ENCODE measurements at places on chromosomes 1 and 21. TPM values are rescaled to one million over a fixed set of nuclear protein-coding genes. Genes with fewer than 3 reads are reported as not detected.
A peak's percentile ranks its signal among the peaks of the same experiment; 100 is the strongest.

The LINGO4 gene
- 0.81 TPM for total RNA-seq

DNA sequence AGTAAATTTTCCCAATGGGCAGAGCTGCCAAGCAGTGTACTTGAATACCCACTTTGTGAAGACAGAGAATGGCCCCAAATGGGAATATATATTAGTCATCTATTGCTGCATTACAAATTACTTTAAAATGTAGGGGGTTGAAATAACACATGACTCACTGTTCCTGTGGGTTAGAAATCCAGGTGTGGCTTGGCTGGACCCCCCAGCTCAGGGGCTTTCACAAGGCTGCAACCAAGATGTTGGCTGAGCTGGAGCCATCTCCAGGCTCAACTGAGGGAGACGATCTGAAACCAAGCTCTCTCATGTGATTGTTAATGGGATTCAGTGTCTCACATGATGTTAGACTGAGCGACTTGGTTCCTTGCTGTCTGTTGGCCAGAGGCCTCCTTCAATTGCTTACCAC, 33.4 kb upstream of the ARHGAP29 start:
- ATAC-seq: no peak

DNA sequence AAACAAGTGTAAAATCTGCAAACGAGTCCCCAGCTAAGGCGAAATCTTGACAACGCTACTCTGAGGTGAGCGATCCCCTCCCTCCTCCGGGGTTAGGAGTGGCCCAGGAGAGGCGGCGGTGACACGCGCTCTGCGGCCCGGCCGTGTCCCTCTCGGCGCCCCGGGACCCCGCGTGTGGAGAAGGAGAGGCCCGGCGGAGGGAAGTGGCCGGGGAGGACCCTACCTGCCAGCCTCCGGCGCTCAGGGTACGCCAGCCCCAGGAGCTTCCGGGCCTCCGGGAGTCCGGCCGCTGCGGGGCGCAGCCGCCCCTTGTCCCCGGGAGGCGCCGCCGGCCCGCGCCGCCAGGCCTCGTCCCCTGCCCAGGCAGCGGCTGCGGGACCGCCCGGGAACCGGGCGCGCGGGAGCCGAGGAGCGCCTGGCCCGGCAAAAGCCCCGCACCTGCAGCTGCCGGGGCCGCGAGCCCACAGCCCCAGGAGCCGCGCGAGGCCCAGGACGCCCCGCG, 543 bp downstream of the ABCB10 start:
- peak; percentile 8 for ATAC-seq

- ATAC-seq: no peak
Observed at GRCh38 chr1:32144033-32144432, 35.4 kb upstream of the TXLNA start.

DNA sequence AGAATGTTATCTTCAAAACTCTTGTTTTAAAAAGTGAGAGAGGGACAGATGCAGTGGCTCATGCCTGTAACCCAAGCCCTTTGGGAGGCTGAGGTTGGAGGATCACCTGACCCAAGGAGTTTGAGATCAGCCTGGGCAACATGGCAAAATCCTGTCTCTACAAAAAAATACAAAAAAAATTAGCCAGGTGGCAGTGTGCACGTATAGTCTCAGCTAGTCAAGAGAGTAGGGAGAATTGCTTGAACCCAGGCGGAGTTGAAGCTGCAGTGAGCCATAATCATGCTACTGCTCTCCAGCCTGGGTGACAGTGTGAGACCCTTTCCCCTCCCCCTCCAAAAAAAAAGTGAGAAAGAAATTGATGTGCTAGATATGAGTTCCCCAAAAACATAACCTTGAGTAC, 131.0 kb downstream of the KCNT2 start:
- ATAC-seq: no peak

- peak; percentile 94 for ATAC-seq
Observed at GRCh38 chr1:100622037-100622436, 84.1 kb downstream of the GPR88 start.

DNA sequence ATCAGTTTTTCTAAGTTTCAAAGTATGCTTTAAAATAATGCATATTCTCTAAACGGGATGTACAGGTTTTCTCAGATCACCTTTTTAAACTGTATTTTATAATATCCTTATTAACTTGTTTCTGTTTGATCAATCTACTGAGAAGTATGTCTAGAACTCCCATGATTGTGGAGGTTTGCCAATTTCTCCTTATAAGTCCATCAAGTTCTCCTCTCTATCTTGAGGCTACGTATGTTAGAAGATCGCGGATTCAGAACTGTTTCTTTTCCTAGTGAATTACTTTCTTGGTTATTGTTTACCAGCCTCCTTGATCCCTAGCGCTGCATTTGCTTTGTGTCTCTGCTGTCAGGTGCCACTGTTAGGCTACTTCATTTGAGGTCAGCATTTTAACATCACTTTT, 89.2 kb downstream of the NPHP4 start:
- ATAC-seq: no peak

DNA sequence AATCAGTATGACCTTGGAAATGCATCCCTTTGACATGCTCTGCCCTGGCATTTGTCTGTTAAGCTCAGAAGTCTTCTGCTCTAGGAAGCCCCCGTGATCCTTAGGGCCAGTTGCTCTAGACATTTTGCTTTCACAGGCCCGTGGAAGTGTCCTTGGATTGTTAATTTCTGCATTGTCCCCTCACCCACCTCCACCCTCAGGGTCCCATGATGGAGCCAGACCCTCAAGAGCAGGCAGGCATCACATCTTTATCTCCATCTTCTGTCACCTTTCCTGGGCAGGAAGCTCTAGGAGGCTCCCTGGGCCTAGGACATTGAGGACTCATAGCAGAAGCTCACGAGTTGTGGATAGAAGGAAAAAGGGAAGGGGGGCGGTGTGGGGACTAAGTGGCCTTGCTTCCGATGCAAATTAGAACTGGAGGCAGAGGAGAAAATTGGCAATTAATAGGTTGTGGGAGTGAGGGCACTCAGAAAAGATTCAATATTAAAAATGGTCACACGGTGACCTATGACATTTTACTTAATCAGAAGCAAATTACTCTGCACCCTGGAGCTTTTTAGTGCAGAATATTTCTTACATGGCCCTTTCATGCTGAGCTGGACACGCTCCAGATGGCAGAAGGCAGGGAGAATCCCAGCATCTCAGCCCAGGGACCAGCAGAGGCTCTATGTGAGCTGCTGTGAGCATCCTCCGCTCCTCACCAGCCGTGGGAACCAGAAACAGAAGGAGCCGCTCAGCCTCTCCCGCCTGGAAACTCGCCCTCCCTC, 185.0 kb downstream of the MATN1 start:
- ATAC-seq: no peak

Measured in motor neuron (in vitro differentiated cells).